ENCODE measurements at places on chromosomes 1 and 21.

GRCh38 chr1:168488138-168488537 lies 55.7 kb downstream of the XCL2 start:
- no peak for DNase-seq

DNA sequence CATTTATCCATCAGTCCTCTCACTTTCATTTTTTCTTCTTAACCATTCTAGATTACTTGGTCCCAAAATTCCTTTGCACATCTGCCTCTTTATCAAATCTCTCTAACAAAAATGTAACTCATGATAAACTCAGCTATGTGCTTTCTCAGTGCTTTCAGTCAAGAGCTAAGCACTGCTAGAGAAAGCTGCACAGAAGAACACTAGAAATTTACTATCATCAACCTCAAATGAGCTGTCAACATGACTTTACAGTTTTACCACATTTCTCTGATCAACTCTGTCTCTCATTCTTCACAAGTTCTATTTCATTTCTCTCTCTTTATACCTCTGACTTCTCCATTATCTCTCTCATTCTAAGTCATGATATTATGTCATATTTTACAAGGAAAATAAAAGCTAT lies 54.2 kb upstream of the PRKACB start:
- DNase-seq: no peak

DNA sequence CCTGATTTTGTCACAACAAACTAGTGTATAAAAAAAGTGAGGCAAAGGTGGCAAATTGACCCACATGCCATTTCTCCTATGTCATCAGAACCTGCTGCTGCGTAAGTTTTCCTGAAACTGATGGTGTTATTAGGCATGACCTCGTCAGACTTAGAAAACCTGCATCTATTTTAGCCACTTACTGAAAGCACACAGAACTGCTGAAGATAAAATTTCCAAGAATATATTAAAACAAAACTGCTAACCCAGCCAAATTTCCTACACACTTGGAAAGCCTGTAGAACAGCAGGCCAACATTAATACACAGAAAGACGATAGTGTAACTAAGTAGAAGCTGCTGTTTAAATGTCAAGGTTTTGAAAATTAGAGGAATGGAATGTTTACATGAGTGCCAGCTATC lies 674.5 kb upstream of the CXADR start:
- DNase-seq: no peak

DNA sequence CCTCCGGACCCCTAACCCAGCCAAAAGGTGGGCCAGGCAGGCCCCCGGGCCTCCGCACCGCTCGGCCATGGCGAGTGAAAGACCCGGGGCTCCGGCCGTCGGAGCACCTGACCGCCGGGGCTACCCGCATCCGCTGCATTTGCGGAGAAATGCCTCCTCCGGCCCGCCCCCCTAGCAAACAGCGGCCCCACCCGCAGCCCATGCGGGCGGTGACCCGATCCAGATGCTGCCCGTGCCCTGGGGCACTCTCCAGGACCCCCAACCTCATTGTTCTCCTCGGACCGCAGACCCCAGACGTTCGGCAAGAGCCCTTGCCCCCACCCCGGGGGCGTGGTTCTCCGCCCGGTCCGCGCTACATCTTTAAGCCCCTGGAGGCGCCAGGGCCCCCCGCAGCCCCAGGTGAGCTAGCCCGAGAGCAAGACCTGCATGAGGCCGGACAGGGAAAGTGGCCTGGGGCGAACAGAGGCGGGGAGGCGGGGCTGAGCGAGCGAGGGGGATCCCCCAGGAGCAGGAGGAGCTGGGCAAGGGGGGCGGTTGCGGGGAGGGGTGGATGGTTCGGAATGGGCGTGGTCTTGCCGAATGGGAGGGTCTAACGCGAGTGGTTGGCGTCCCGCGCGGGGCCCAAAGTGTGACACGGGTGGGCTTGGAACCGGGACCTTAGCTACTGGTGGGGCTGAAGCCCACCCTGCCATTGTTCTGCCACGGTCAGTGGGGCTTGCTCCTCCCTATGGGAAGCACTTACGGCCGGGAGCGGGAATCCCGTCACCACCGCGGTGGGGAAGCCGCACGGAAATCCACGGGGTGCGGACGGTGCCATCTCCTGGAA lies 6.3 kb upstream of the CRYBG2 start:
- DNase-seq: no peak

- DNase-seq: no peak
Measured at GRCh38 chr1:161335796-161336195, 21.6 kb downstream of the SDHC start.

DNA sequence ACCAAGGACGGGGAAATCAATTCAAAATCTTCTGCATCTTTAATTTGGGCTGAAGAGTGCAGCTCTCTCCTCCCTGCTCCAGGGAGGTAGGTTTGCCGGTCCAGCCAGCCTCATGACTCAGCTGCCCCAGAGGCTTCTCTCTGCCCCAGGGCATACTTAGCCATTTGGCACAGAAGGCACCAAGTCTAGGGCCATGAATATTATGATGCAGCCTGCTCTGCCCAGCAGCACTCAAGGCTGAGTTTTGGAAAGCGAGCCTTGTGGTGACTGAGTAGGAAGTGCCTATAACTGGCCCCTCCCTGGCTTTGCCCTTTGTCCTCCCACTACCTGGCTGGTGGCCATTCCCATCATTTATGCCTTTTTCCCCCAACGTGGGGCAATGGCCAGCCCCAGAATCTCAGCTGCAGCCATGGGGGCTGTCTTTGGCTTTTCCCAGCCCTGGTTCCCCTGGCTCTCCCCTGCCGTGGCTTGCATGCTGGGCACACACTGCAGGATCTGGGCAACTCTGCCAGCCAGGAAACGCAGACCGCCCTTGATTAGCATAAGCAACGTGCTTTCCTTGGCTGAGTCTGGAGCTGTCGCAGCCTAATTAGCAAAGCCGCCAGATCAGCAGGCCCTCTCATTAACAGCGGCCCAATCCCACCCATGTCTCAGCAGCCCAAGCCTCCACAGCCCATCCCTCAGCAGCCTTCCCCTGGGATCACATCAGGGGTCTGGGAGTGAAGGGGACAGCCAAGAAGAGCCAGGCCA lies 258.6 kb upstream of the TMEM51 start:
- DNase-seq: no peak

DNA sequence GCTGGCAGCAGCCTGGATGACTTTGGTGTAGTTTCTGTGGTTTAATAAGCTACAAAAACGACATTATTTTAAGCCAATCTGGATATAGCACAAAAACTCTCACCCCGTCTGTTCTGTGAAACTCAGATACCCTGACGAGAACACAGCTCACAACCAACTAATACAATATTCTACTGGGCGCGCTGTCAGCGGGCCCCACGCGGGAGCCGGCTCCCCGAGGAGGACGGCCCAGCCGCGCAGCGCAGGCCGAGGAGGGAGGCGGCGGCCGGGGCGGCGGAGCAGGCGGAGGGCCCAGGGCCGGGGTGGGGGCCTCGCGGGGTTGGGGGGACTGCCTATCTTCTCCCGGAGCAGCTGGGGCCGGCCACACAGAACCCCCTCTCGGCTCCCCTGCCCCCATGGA lies 87.2 kb upstream of the POU3F1 start:
- DNase-seq: no peak

- DNase-seq: no peak
Measured at GRCh38 chr1:227758366-227758765, 23.1 kb downstream of the SNAP47 start.

DNA sequence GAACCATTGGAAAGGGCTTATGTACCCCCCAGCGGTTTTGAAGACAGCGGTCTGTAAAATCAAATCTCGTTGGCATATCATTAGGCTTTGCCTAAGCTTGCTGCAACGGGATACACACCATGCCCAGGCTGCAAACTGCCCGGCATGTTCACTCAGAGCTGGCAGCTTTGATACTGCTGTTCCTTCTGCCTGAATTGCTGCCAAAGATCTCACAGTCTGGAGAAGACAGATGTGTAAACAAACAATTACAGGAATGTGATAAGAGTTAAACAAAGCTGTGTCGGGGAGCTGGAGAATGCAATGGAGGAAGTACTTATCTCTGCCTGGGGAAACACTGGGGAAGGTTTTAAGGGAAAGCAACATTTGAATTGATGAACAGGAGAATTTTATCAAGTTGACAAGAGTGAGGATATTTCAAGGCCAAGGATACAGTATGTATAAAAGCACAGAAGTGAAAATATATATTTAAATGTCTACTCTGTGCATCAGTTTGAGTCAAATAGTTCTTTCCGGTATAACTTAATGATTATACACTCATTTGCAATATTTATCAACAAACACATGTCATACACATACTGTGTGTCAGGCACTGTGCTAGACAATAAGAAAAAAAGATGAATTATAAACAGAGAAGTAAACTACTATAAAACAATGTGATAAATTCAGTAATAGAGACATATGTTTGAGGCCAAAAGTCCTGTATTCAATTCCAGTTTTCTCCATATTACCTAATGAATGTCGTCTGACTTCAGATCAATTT lies 29.9 kb downstream of the CHML start:
- DNase-seq: no peak

DNA sequence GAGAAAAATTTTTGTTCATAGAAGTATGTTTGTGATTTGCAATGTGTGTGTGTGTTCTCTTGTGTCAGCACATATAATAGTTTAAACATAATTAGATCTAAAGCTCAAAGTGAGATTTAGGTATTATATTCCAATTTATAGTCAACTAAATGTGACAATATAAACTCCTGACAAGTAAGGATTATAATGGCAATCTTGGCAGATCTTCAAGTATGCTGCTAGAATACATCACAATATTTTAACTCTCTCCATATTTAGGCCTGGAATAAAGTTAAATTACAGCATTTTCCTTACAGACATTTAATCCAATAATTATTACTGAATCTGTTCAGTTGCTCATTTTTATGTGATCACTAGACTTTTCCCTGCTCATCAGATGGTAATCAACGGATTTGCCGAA lies 65.8 kb downstream of the LYPLAL1 start:
- no peak for DNase-seq

DNA sequence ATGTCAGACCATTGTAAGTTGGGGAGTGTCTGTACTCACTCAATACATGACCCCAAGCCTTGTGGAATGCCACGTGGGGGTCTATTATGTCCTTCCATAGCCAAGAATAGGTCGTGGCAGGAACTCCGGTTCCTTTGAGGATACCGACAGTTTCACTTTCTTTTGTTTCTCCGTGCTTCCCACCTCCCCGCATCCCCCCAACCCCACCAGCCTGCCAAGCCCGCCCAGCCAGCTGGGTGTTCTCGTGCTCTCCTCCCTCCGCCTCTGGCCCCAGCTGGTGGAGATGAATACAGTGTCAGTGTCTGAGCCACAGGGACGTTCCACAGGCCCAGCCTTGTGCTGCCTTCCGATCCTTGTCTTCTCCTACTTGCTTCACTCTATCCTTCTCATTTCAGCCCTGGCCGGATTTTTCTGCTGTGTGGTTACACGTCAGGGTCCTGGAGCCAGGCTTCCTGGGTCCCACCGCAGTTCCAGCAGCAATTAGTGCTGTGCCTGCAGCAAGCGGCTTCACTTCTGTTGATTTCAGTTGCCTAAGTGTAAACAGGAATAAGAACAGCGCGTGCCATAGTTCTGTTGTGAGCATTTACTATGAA lies 4.1 kb upstream of the AGTRAP start:
- no peak for DNase-seq

DNA sequence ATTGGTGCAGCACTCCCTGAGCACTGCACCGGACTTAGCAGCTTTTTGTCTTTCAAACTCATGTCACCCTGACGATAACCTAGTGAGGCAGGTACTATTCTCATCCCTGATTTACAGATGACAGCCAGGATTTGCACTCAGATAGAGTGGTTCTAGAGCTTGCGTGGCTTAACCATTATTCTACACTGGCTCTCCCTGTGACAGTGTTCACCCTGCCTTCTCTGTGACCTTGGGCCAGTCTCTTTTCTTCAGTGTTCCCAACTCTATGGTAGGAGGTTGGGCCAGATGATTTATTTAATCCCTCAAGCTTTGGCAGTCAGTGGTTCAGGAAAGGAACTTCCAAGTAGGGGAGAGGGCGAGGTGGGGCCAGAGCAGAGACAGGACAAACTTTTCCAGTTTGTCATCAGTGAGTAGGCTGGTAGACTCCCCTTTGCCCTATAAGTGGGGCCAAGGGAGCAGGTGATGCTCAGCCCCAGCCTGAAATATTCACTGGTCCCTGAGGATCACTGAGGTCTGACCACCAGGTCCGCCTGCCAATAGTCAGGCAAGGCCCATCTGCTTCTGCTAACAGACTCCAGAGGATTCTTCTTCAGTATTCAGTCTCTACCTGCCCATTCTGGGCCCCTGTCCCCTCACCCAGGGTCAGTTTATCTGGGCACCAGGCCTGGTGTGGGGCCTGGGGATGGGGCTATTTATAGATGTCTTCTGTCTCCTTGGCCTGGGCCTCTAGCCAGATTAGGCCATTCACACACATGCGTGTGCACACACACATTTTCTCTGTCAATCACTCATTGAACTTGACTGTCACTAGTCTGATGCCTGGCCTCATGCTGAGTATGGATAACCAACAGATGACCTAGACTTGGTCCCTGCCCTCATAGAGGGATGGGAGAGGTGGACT lies 8.8 kb upstream of the FABP3 start:
- DNase-seq: no peak

- no peak for DNase-seq
Measured at GRCh38 chr1:58814251-58815068, 30.6 kb upstream of the JUN start.

GRCh38 chr1:3359351-3359750 lies 95.1 kb upstream of the ARHGEF16 start:
- DNase-seq: no peak

DNA sequence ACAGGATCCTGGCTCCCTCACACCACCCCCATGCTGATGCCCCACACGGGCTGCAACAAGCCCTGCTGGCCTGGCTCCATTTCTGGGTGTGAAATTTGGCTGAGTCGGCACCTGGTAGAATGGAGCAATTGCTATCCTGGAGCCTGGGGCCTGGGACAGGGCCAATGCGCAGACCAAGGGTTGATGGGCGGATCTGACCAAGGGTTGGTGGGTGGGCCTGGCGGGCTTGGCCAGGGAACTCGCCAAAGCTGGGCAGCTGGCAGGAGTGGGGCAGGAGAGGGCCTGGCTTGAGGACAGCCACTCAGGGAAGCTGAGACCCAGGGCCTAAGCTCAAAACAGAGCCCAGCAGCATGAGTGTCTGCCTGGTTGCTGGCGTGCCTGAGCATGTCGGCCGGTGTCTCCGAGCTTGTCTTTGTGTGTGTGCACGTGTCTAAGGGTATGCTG lies 70.9 kb upstream of the POU3F1 start:
- no peak for DNase-seq

GRCh38 chr1:11539850-11540772 lies 61.2 kb downstream of the DISP3 start:
- DNase-seq: no peak

DNA sequence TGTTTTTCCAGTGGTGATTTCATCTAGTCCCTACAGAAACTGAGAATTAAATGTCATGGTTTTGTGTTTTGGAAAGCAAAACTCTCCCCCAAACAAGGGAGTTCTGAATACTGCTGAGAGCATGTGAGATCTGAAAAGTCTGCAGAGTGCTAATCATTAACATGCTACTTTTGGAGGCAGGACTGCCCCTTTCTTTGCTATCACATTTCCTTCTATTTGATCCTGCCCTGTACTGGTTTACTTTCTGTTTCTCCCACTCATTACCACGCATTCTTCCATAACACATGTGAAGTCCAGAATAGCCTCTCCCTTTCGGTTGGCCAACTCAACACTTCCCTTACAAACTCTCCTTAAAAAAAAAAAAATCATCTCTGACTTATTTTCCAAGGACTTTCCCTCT lies 63.6 kb downstream of the GADD45A start:
- no peak for DNase-seq

GRCh38 chr1:233355841-233356704 lies 28.5 kb downstream of the MAP3K21 start:
- DNase-seq: no peak

- DNase-seq: no peak
Measured at GRCh38 chr1:59967141-59967697, 40.6 kb upstream of the CYP2J2 start.

GRCh38 chr1:47192458-47193384 lies 2.9 kb upstream of the PDZK1IP1 start:
- peak; percentile 10 for DNase-seq

All from NCI-H1930 (cell line).